ENCODE measurements at places on chromosomes 12 and 14.

DNA sequence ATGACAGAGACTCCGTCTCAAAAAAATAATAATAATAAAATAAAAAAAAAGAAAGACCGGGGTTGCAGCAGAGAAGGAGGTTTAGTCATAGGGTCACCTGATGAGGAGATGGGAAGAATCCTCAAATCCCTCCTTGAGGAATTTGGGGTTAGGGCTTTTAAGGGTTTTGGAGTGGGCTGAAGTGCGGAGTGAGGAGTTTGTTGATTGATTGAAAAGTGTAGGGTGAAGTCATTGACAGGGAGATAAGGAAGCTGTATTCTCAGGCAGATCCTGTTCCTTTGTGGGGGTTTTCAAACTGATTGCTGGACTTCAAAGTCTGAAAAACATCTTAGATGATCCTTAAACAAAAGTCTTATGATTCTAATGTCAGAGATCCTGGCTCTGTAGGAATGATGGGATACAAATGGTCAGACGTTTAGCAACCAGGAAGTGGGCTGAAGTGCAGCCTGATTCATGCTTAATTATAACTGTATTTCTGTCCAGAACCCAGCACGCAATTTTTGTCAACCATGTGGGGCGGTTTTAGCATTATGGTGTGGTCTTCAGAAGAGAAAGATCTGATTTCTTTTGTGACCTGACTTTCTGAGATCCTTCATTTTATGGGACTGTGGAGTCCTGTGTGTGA is 16.0 kb downstream of the FNTB start:
- DNase-seq = no peak

DNA sequence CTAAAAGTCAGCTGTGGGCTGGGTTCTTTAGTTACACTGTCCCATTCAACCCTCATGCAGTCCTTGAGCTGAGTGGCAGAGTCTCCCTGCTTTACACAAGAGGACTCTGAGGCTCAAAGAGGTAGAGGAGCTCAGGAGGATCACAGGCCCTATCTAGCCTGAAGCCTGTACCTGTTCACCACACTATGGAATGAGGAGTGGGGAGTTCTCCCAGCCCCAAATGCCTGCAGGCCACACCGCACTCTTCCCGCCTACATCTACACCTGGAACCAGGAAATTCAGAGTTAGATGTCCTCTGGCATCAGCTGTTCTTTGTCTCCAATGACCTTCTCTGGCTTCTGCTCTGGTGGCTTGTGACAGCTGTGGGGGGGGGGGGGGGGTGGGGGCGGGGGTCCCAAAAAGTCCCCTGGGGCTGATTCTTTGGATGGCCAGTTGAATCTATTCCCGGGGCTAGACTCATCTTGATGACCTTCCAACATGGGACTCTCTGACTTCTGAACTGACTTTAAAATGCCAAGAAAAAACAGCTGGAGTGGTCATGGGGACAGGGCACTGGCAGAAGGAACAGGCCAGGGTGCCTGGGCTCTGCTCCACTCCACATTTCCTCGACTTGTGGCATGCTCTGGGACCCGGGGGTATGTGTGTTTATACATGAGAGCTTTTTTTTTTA is 30.6 kb downstream of the RIN3 start:
- no peak for DNase-seq

- no peak for DNase-seq
These were observed 31.7 kb downstream of the TNFAIP2 start for GRCh38 chr14:103155010-103155409.

GRCh38 chr12:52519387-52519703 is 849 bp downstream of the KRT5 start:
- DNase-seq = no peak

DNA sequence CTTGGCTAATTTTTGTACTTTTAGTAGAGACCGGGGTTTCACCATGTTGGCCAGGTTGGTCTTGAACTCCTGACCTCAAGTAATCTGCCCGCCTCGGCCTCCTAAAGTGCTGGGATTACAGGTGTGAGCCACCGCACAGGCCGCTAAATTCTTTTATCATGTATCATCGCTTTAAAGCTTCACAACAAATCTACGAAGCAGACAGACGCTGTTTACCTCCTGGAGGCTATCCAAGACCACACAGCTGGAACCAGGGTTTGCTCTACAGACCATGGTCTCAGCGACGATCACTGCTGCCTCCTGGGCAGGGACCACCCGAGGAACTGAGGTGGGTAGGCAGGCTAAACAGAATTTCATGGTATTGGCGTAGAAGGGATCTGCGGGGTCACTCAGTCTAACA is 27.2 kb downstream of the KRT80 start:
- DNase-seq = no peak

- peak; percentile 53 for DNase-seq
These were observed 7.8 kb downstream of the ZDHHC22 start for GRCh38 chr14:77133720-77134338.

DNA sequence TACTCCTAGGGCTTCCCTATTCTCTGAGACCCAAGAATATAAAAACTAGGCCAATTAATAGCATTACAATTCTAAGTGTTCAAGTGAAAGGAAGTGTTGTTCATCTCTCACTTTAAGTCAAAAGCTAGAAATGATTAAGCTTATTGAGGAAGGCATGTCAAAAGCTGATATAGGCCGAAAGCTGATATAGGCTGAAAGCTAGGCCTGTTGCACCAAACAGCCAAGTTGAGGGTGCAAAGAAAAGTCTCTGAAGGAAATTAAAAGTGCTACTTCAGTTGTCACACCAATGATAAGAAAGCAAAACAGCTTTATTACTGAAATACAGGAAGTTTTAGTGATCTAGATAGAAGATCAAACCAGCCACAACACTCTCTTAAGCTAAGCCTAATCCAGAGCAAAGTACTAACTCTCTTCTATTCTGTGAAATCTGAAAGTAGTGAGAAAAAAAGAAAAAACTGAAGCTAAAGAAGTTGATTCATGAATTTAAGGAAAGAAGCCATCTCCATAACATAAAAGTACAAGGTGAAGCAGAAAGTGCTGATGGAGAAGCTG is 68.9 kb downstream of the SLC6A15 start:
- DNase-seq = no peak

GRCh38 chr12:30515351-30515750 is 180.3 kb downstream of the IPO8 start:
- no peak for DNase-seq

GRCh38 chr14:79467835-79468234 is 743.5 kb downstream of the DIO2 start:
- DNase-seq = no peak

GRCh38 chr12:105418821-105419291 is 88.4 kb downstream of the C12orf75 start:
- no peak for DNase-seq

DNA sequence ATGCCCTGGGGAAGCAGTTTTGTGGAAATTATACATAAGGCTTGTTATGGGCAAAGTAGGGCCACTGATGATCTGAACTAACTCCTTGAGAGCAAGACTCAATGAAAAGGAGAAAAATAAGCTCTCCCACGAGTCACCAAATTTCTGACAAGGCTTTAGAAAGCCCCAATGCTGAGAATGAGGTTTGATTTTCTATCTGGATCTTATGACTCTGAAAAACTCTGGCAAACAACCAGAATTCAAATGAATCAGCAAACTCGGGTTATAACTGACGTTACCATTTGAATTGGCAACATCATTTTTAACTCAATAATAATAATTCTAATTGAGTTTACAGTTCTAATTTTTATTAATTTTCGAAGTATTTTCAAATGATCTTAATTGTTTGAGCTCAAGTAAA is 79.1 kb downstream of the KCNK10 start:
- DNase-seq = no peak

GRCh38 chr14:79281244-79282152 is 929.8 kb downstream of the DIO2 start:
- DNase-seq = no peak

DNA sequence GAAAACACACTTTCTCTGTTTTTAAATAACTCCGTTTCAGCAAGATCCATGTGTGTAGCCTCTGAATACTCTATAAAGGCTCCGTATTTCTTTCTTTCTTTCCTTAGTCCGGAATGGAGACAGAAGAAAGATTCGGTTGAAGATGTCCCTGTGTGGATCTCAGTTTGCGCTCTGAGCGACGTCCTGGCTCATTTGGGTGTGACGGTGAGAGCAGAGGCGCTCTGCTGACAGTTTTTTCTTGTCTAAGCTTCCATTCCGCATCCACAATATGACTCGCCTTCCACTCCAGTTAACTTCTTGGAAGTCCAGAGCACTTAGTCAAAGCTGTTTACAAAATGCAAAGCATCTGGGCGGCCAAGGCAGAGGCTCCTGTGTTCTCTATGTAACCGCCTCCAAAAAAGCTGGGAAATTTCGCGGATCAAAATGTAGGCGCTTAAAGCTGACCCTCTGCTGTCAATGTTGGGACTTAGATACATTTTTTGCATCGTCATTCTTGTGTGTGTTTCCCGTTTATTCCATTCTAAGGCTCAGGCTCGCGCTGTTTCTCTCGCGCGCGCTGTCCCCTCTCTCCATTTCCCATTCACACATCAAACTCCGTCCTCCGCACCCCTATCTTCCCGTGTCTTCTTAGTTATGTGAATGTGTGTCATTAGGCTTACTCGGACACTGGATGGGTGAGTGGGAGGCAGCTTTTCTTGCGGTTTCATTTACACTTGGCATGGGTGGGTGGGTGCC is 880 bp upstream of the FLRT2 start:
- no peak for DNase-seq

Data from stimulated activated CD4-positive, alpha-beta T cell treated with anti-CD3 and anti-CD28 coated beads, Interleukin-4, amount 100 ng/mL, for 48 hours (primary cell).